Stimulated activated CD4-positive, alpha-beta T cell treated with anti-CD3 and anti-CD28 coated beads, Interleukin-4, amount 100 ng/mL, for 1 hour (primary cell): ENCODE measurements at places on chromosomes 11 and 22.

GRCh38 chr11:30310623-30311022 is 12.3 kb upstream of the ARL14EP start:
- no peak for DNase-seq

DNA sequence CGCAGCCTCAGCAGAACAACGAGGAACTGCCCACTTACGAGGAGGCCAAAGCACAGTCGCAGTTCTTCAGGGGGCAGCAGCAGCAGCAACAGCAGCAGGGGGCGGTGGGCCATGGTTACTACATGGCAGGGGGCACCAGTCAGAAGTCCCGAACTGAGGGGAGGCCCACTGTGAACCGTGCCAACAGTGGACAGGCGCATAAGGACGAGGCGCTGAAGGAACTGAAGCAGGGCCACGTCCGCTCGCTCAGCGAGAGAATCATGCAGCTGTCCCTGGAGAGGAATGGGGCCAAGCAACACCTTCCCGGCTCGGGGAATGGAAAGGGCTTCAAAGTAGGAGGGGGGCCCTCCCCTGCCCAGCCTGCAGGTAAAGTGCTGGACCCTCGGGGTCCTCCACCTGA is 31.6 kb downstream of the AMOTL1 start:
- no peak for DNase-seq

GRCh38 chr11:122664188-122664587 is 8.7 kb downstream of the UBASH3B start:
- DNase-seq: no peak

DNA sequence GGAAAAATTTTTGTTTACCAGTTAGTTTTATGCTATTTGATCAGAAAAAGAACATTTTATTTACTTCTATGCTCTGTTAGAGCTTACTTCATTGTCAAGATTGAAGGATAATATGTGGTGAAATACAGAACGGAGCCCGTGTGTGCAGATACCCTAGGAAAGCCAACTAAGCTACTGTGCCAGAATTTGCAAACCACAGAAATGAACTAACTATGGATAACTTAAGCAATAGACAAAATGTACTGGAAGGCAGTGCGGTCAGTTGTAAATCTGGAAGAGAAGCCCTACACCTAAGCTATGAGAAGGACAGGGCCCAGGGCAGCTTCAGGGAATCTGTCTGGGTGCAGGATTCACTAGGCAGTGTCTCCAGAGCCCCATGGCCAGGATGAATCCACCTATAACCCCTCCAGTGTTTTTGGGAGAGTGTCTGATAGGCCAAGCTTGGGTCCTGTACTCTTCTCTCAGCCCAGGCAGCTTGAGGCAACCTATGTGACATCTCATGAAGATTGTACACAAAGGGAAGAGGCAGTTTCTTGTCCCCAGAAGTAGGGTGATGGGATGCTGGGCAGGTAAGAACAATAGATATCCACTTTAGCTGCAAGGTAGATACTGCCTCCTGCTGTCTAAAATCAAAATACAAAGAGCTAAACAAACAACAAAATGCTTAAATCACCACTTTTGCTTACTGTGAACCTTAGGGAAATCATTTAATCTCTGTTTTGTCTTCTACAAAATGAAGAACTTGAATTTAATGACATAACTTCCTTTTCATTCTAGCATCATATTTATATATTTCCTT is 12.1 kb downstream of the MMP7 start:
- DNase-seq: no peak

- DNase-seq: no peak
Observed at GRCh38 chr11:92495107-92495793, 270.6 kb downstream of the FAT3 start.

GRCh38 chr22:32175683-32176644 is 16.9 kb upstream of the C22orf42 start:
- DNase-seq: peak; percentile 4

DNA sequence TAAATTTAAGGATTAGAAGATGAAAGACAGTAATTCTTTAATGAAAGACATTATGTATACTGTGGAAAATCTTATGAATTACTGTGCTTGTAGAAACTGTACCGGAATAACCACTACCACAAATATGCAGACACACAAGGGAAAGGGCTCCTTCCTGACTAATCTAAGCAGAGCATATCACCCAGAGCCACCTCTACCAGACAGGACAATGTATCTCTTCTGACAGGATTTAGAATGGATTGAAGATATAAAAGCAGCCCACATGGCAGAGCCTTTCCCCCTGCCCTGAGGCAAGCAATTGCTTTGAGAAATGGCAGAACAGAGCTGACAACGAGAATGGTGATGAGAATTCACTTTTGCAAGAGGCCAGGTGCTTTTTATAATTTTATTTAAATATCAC is 144.1 kb downstream of the NOX4 start:
- DNase-seq: no peak

DNA sequence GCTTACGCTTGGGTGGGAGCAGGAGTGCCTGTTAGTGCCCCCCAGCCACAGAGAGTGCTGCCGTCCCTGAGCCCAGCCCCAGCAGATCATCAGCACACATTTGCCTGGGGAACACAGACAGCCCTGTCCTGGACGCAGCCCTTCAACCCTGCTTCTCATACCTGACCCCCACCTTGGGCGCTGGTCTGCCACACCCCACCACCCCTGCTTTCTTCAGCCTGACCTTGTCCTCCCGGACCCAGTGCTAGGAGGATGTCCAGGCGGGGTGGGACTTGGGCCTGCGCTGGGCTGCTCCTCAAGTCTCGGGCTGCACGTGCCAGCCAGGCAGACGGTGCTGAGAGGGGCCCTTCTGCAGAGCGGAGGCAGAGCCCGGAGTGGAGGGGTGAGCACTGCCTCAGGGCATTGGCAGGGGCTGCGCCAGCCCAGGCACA is 119.2 kb downstream of the KCNQ1OT1 start:
- DNase-seq: no peak
